ENCODE measurements at places on chromosomes 13 and 19. TPM values are rescaled to one million over a fixed set of nuclear protein-coding genes. Genes with fewer than 3 reads are reported as not detected.

Gene MRPL54
- 48.4 TPM for total RNA-seq

Gene CEACAM5
- total RNA-seq, result not detected

Gene C1QTNF9
- not detected for total RNA-seq

Gene TPTE2
- 0.29 TPM for total RNA-seq

Gene UQCRFS1
- total RNA-seq, result 29.9 TPM

Gene ZNF20
- total RNA-seq, result 4.2 TPM

Gene AMER2
- total RNA-seq, result 0.04 TPM

Gene GAPDHS
- not detected for total RNA-seq

Gene DCT
- not detected for total RNA-seq

Gene POSTN
- 16.4 TPM for total RNA-seq

Gene TNFRSF19
- 31.3 TPM for total RNA-seq

Gene ICAM4
- total RNA-seq, result not detected

Gene CEBPA
- 3.7 TPM for total RNA-seq

Gene ZNF491
- 4.6 TPM for total RNA-seq

Gene ACER1
- not detected for total RNA-seq

Gene CD37
- not detected for total RNA-seq

Gene GRIK5
- 14.2 TPM for total RNA-seq

Gene GPR12
- not detected for total RNA-seq

Gene CCDC61
- 7.1 TPM for total RNA-seq

Gene CAMSAP3
- 12.6 TPM for total RNA-seq

Gene ZNF490
- 6.6 TPM for total RNA-seq

Gene EID2
- 14.4 TPM for total RNA-seq

Gene ARL11
- 0.14 TPM for total RNA-seq

Gene HSPB6
- total RNA-seq, result 0.82 TPM

Gene SHISA2
- total RNA-seq, result 105 TPM

Gene PRSS57
- total RNA-seq, result not detected

Gene TEAD2
- total RNA-seq, result 49.7 TPM

Gene ZNF442
- total RNA-seq, result 0.46 TPM

Gene SLC10A2
- total RNA-seq, result not detected

Gene ZSWIM4
- 25.9 TPM for total RNA-seq

Gene SIRT6
- 58.8 TPM for total RNA-seq

Gene CYP2S1
- 4.9 TPM for total RNA-seq

Gene PALM3
- total RNA-seq, result not detected

Gene HPN
- 1.6 TPM for total RNA-seq

Gene ISOC2
- total RNA-seq, result 60.5 TPM

Gene SLC15A1
- total RNA-seq, result 0.68 TPM

Gene ERVK3-1
- total RNA-seq, result 48.3 TPM

Gene ZNF497
- total RNA-seq, result 0.58 TPM

Gene RGL3
- total RNA-seq, result 10.2 TPM

Measured in kidney epithelial cell (primary cell).